ENCODE measurements at places on chromosomes 6 and 20. TPM values are rescaled to one million over a fixed set of nuclear protein-coding genes. Genes with fewer than 3 reads are reported as not detected.

The OLIG3 gene
- not detected for polyA plus RNA-seq

GRCh38 chr20:33685328-33686099 is 671 bp downstream of the E2F1 start:
- DNase-seq: no peak

The TAF8 gene
- polyA plus RNA-seq: 26.3 TPM

GRCh38 chr20:57774951-57775350 is 65.1 kb upstream of the PMEPA1 start:
- DNase-seq: no peak

GRCh38 chr20:43507150-43508080 is at the start of gene L3MBTL1:
TSS of gene L3MBTL1 (plus strand) at chr20:43507697. CDS start at chr20:43513504, 5,807 bp downstream.
- no peak for DNase-seq

The SYCP2 gene
- polyA plus RNA-seq: 8.4 TPM

The DLK2 gene
- 2.6 TPM for polyA plus RNA-seq

DNA sequence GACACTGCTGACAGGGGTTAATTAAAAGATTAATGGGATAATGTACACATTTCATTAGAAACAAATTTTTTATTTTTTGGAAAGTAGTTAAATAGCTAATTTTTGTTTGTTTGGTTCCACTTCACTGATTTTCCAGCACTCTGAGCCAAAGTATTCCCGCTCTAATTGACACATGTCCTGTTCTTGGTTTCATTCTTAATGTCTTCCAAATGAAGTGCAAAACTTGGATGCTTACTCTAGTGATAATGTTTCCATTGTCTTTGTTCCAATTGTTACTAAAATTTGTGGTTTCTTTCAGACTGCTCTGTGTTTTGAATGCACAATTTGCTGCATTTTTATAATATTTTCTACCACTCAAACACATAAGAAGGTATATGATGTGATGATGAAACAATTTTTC is 794.3 kb downstream of the PHF3 start:
- no peak for DNase-seq

DNA sequence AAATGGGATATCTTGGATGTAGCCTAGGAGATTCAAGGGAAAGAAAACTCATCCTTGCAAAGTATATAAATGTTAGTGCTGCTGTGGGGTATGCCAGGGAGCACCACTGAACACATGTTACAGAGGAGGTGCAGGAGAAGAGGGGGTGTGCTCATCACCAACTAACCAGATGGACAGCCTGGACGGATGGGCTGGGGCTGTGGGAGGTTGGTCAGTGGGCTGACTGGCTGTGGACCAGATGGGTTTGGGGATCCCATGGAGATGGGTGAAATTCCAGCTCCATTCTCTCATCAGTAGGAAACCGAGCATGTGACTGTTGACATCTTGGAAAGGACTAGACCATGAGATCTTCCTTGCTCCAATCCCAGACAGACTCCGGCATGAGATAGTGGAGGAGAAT is 201.0 kb downstream of the LRFN2 start:
- DNase-seq: no peak

GRCh38 chr6:157832250-157832967 is 9.4 kb downstream of the SNX9 start:
- DNase-seq: no peak

The POU5F1 gene
- polyA plus RNA-seq: 0.65 TPM

The HIVEP2 gene
- 8.4 TPM for polyA plus RNA-seq

GRCh38 chr20:50460608-50461267 is 49.4 kb upstream of the PTPN1 start:
- peak; percentile 87 for DNase-seq

DNA sequence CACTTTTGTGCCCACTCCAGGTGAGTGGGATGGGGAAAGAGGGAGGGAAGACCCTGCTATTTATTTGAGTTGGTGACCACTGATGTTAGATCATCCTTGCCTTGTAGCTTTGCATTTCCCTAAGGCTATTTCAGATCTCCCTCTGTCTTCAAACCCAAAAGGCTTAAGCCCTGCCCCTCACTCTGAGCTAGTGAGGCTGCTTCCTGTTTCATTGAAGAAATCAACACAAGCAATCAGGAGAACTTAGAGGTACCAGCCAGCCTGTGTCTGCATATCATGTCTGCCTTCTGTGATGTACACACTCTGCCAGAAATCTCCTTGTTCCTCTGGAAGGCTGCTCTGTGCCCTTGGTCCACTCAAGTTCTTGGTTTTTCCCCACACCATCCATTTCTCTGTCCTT is 135.3 kb downstream of the ARID1B start:
- DNase-seq: no peak

Measured in right lung (tissue), 10 donors.